ENCODE measurements at places on chromosomes 1 and 21.

- no peak for DNase-seq
Measured at GRCh38 chr1:63920154-63921117, 146.6 kb downstream of the ROR1 start.

DNA sequence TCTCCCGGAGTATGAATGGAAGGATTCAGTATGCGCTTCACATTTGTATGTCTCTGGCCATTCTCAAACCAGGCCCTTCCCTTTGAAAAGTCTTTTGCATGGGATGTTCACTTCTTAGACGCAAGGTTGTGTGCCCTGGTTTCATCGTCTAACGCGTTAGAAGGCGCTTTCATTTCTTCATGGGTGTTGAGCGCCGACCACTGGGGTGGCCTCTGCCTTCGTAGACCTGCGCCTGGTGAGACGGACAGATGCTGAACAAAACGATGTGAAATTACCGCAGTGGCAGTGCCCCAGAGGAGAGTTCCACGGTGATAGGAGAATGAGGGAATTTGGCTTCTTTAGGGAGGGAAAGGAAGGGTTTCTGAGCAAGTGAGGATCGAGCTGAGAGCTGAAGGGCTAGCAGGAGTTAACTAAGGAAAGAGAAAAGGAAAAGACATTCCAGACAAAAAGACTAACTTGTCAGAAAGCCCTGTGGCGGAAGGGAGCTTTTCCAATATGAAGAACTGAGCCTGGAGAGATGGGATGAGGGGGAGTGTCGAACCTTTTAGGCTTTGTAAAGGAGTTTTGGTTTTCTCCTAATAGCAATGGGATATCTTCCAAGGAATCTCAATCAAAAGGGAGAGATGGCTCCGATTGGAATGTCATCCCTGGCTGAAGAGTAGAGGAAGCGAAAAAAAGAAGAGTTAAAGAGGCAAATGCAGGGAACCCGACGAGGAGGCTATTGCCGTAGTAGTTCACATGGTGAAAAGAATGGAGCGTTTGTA, 951 bp downstream of the GGPS1 start:
- no peak for DNase-seq

- no peak for DNase-seq
Measured at GRCh38 chr21:44529011-44529421, 11.0 kb downstream of the KRTAP10-1 start.

DNA sequence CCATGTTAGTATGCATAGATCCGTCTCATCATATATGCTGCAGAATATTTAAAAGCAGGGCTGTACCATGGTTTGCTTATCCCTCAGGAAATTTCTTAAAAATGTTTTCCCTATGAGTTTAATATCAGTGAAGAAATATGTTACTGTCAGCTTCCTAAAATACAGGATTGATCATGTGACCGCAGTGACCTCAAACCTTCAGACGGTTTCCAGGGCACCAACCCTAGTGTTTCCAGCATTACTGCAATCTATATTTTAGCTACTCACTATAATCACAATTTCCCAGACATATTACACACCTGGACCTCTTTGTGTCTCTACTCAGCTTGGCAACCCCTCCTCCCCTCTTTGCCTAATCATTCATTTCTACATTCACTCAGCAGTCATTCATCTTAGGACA, 7.7 kb upstream of the SDHB start:
- no peak for DNase-seq

GRCh38 chr1:228664399-228664914, 70.8 kb upstream of the RHOU start:
- DNase-seq, result peak; percentile 82

- no peak for DNase-seq
Measured at GRCh38 chr1:77218477-77219165, 609 bp downstream of the PIGK start.

DNA sequence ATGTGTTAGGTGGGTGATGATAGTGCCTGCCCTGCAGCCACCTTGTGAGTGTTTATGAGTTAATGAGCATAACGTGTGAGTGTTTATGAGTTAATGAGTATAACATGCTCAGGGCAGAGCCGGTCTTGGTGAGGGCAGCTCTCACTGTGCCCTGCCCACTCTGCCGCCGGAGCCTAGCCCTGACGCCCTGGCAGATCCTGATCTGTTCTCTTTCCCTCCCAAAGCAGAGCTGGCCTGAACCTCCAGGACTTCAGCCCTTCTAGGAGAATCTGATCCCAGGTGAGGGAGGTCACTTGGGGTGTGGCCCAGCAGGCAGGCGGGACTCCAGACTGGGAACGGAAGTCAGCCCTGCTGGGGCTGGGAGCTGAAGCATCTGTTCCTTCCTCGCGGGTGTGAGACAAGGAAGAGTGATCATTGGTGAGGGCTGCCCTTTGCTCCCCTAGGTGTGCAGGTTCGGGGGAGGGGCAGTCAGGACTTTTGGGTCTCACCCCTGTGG, 5.7 kb downstream of the FBLIM1 start:
- no peak for DNase-seq

DNA sequence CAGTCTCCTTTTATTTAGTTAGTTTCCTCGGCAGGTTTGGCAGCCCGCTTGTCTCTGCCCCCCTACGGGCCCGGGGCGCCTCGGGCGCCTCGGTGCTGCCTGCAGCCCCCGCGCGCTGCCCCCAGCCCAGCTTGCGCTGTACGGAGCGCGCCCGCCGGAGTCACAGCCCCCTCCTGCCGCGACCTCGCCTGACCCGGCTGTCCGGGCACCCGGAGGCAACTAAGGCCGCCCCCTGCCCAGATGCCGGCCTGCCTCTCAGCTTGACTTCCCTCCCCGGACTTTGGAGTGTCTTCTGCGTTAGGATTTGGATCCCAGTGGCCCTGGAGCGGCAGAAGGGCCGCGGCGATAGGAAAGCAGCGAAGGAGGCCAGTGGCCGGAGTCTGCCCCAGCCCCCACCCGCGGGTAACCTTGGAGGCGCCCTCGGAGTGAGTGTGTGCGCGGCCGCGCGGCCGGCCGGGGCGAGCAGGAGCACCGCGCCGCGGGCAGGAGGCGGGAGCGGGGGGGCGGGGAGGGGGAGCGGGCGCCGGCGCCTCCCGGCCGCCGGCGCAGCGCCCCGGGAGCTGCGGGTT, 7.6 kb downstream of the CDKN2C start:
- DNase-seq, result peak; percentile 76

DNA sequence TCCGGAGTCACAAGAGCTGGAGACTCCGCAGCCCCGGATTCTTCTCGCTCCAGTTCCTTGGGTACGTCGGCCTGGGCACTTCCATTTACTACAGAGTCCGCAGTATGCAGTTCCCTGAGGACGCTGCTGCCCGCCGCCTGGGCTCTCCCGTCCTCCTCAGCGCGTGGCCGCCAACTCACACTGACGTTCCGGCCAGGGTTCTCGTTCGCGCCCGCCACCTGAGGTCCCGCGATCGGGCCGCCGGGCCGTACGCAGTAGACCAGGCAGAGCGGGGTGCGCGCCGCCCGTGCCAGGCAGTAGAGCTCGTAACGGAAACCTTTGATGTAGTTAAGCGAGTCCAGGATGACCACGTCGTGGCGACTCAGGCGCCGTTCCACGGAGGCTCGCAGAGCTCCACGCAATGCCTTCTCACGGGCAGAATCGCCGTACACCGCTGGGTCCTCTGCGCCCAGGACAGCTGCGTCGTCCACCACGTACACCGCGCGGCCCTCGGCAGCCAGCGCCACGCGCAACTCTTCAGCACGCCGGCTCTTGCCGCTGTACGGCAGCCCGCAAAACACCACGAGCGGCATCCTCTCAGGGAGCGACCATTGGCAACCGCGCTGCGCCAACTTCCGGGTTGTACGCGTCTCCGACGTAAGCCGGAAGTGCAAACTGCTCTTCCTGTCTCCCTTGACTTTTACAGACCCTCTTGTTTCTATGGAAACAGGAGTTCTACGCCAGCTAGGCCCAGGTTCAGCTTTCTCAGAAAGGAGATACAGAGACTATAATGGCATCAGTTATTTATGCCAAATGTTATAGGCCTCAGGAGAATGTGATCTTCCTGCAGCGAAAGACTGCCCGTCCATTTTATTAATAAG, at the start of gene KTI12:
Gene KTI12 (minus strand): TSS at position 621 of the 860 bp plus-strand sequence. CDS start 49 bp downstream, at position 572.
- DNase-seq, result peak; percentile 95

- DNase-seq, result peak; percentile 34
Measured at GRCh38 chr1:112298558-112298957, 97.5 kb upstream of the CTTNBP2NL start.

DNA sequence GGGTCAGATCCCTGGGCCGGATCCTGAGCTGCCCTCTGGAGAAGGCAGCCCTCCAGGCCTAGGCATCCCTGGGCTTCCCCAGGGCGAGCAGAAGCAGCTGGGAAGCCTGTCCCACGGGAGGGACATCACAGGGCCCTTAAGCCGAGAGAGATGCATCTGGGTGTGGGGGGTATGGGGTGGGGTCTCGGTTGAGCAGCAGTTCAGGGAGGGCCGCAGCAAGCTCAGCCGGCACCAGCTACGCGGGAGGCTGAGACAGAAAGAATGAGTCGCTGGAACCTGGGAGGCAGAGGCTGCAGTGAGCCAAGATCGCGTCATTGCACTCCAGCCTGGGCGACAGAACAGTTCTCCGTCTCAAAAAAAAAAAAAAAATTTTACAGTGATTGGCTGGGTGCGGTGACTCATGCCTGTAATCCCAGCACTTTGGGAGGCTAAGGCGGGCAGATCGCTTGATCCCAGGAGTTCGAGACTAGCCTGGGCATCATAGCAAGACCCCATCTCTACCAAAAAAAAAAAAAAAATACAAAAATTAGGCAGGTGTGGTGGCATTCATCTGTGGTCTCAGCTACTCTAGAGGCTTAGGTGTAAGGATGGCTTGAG, 37.7 kb downstream of the RRP1 start:
- DNase-seq, result no peak

GRCh38 chr1:66359269-66359668, 174.7 kb upstream of the SGIP1 start:
- no peak for DNase-seq

DNA sequence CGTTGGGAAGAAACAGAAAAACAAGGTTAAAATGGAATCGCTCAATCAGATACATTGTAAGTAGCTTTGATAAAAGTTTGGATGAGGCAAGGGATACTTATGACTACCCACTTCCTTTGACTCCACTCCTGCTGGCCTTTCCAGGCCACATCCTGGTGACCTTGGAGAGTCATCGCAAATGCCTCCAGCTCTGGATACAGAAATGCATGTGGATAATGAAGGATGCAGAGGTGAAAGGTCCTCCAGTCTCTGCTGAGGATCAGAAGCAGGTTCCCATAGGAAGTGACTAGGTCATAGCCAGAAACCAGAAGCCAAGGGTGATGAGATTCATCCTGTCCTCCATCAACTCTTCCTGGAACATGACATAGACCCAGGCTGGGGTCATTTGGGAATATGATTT, 6.2 kb upstream of the CAMK1G start:
- DNase-seq, result no peak

DNA sequence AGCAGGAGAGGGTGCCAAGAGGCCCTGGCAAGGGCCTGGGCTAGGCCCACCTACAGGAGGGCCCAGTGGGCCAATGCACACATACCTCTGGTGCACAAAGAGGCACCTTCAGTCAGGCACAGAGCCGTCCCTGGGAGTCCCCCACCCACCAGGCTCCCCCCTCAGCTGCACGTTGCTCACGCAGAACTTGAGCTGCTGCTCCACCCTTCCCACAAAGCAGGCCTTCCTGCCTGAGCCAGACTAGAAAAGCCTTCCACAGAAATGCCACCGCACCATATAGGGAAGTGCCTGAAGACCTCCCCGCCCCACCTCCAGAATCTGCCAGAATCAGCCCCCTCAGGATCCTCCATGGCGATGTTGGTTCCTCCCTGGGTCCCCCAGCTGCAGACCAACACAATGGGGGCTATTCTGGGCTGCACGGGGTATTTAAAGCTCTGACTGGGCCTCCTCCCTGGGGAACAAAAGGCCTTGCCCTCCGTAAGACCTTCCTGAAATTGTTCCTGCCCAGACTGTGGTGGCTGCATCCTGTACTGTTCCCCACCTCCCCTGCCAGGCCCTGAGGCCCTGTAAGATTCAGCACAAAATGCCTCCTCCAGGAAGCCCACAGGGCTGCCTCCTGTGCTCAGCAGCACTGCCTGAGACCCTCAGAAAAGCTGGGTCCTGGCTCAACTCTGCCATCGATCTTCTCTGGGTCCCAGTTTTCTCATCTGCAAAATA, 27.2 kb downstream of the HSPG2 start:
- no peak for DNase-seq

DNA sequence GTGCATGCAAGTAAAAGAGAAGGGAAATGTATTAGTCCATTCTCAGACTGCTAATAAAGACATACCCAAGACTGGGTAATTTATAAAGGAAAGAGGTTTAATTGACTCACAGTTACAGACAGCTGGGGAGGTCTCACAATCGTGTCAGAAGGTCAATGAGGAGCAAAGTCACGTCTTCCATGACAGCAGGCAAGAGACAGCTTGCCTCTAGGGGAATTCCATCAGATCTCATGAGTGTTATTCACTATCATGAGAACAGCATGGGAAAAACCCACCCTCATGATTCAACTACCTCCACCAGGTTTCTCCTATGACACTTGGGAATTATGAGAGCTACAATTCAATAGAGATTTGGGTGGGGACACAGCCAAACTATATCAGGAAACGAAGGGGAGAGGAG, 8.1 kb downstream of the KRTAP21-3 start:
- no peak for DNase-seq

DNA sequence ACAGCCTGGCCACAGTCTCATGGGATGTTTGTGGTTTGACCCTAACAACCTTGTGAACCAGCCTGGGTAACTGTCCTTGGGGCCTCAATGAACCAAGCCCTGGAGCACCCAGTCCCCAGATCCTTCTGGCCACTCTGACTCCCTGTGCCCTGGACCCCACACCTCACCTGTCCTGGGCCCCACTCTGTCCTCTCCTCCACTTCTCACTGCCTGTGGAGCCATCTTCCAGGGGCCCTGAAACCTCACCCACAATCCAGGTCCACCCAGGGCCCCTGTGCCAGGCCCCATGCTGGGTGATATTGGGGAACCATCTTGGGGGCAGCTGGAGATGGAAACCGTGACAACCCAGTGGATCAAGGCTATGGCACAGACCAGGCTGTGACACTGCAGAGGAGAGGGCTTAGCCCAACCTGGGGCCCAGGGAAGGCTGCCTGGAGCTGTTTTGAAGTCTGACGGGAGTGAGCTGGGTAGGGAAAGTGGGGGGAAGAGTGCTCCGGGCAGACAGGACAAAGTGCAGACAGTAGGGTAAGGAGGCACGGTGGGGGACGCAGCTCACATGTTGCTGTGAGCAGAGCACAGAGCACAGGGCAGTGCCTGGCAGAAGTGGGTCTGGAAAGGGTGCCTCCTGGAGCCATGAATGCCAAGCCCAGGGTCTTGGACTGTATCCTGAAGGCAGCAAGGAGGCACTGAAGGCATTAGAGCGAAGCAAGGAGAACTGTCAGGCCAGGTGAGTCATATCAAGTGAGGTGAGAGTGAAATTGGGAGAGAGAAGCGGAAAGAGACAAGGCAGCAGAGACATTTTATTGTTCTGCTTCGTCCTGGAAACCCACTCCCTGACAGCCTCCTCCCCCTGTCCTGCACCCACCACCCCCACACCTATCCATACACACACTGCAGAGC, 12.1 kb upstream of the LRP8 start:
- DNase-seq, result no peak

- DNase-seq, result no peak
Measured at GRCh38 chr1:201433609-201434008, 12.1 kb upstream of the TNNI1 start.

GRCh38 chr1:9239622-9240401, 5.2 kb downstream of the H6PD start:
- no peak for DNase-seq

Measured in retina (tissue), 1 donor.